Renal cortex interstitium (tissue), 15 donors: ENCODE measurements at places on chromosomes 2 and 18. TPM values are rescaled to one million over a fixed set of nuclear protein-coding genes. Genes with fewer than 3 reads are reported as not detected.

GRCh38 chr18:34871435-34871834 is 161.3 kb downstream of the DTNA start:
- no peak for DNase-seq

DNA sequence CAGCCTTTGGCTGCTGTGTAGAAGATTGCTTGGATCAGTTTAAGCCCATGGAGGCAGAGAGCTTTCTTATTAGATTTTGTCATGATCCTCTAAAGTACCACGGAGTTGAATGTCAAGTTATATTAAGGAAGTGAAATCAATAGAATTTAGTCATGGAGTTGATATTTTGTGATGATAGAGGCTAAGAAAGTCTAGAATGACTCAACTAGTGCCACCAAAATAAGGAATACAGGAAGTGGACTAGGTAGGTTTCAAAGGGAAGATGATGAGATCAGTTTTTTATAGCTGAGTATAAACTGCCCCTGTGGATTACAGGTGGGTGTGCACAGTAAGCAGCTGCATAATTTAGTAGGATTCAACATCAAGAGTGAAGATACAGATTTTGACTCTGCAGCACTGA is 25.2 kb downstream of the FBXO36 start:
- no peak for DNase-seq

GRCh38 chr2:2046497-2046896 is 284.6 kb downstream of the MYT1L start:
- DNase-seq, result no peak

- no peak for DNase-seq
Observed at GRCh38 chr2:36541891-36542595, 55.9 kb downstream of the FEZ2 start.

DNA sequence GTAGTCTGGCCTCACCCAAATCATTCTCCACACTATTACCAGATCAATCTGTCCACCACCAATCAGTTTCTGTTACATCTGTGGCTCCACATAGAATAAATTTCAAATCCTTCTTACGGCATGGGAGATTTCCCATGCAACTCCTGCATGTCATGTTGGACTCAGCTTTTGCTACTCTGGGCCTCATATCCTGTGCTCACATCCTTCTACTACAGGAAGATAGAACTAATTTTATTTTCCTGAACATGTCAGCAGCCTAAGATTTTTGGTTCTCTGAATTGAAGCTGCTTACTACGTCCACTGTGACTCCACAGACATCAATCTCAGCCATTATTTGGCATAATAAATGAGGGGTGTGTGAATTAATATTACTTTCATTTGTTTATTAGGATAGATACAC is 181.1 kb downstream of the CCDC85A start:
- no peak for DNase-seq

DNA sequence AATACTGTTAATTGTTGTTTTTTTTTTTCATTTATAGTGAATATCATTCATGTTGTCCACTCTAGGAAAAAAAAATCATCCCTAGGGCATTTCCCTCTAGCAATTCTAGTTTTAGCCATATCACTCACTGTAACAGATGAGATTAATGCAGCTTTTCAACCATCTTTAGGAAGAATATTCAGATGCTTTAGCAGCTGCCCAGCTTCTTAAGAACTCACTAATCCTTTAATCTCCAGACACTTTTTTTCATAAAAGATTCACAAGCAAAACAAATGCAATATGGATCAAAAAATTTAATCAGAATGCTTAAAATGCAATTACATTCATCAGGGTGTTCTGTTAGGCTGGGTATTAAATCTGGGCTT is 692.6 kb downstream of the ERBB4 start:
- no peak for DNase-seq

GRCh38 chr2:126038861-126039260 is 617.1 kb upstream of the GYPC start:
- no peak for DNase-seq

- no peak for DNase-seq
Observed at GRCh38 chr2:74188018-74188601, 9.4 kb upstream of the MOB1A start.

DNA sequence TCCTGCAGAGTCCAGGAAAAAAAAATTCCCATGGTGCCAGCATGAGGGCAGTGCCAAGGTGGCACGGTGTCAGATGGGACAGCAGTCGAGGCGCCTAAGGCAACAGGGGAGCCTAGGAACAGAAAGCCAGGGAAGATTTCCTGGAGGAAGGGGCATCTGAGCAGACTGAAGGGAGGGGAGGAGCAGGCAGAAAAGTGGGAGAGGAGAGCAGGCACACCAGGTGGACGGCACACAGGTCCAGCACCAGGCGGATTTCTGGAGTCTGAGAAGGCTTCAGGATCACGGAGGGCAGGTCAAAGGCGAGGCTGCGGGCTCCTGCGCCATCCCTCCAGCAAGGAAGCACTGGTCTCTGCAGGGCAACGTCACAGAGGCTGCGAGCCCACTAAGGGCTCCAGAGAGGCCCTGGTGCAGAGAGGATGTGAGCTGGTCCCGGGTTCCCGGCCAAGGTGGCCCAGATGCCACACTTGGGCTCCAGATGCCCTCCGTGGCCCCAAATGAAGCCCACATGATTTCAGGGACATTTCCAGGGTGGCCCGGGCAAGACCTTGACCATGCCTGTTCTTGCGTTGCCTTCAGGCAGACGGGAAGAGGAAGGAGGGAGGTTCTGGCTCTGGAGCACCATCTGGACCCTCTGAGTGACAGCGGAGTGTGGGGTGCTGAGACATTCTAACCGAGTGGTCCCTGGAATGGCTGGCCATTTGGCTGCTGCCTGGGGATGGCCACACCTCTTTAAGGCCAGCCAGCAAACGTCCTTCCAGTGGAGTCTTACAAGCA is 4.1 kb downstream of the HS6ST1 start:
- no peak for DNase-seq

DNA sequence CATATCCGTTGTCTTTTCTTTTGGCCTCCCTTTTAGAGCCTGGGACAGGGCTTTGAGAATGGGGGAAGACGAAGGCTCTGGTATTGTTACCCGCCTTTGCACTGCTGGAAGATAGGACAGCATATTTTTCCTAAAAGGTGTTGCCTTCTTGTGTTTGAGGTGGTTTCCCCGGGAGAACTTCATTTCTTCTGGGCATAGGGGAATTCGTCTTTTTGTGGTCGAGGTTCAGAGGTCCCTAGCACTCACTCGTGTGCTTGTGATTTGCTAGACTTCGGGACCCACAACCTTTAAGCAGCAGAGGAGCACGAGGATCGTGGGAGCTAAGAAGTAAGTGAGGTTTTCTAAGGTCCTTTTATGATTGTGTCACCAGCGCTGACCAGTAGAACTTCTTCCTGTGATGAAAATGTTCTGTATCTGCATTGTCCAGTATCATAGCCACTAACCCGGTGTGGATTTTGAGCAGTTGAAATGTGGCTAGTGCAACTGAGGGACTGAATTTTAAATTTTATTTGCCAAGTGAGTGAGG is 611 bp downstream of the ZNF512 start:
- DNase-seq, result no peak

DNA sequence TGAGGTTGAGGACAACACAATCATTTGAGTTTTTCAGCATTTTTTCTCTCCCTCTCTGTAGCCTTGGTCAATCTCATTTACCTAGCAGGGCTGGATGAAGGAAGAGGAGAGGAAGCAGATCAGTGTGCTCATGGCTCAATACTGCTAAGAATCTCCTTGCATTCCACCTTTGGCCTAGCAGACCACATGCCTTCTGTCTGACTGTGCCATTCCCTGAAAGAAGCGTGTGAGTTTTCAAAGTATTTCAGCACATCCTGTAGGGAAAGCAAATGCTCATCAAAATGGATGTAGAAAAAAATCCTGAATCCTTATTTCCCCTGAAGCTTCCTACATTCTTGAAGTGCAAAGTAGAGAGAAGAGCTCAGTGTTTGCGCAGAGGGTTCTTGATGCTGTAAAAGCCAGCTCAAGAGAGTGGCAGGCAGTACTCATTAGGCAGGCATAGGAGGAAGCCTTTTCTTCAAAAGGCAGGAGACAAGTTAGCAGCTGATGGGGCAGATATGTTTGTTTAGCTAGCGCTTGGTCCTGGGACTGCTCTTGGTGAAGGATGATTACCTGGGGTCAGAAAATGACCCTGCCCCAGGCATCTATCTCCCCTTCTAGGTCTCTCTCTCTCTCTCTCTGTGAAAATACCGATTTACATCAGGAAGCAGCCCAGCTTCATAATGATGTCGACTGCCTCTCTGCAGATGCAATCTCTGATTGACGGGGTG is 14.4 kb upstream of the PIK3C3 start:
- DNase-seq, result no peak

DNA sequence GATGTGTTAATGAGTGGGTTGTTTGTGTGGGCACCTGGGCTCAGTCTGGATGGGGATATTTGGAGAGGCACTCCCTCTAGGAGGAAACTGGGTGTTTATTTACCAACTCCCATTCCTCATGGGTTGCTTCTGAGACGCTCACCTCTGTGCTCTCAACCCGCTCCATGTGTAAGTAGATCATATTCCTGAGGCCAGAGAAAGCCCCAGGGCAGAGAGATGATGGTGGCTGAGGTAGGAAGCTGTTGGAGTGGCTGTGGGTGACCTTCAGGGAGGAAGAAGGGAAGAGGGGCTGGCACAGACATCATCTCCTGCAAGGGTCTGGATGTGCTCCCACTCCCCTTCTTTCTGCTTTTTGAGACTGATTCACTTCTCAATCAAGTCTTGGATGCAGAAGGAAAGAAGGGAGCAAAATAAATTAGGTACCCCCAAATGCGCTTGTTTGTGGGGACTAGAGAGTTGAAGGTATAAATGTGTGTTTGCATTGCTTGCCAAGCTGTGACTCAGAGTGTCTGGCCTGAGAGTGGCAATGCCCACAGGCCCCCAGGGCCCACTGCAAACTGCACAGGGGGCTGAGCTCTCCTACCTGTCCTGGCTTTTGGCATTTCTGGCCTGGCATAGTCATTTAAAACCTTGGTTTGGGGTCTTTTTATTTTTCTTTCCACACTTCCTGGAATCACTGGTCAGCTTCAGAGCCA is 57.2 kb upstream of the TNP1 start:
- no peak for DNase-seq

DNA sequence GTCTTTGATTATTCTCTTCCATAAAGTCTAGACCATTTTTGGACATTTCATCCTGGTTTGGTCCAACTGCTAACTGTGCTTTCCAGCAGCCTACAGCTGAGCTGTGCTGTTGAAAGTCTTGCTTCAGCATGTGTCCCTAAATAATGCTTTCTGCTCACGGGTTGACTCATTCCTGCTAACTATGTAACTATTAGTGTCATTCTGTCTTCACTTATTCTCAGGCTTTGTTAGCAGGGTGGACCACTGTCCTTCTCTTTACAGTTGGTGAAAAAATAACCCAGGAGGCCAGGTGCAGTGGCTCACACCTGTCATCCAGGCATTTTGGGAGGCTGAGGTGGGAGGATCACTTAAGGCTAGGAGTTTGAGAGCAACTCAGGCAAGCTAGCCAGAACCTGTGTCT is 8.9 kb downstream of the ADAM23 start:
- no peak for DNase-seq

- no peak for DNase-seq
Observed at GRCh38 chr18:45164551-45164950, 450.7 kb upstream of the SLC14A2 start.

DNA sequence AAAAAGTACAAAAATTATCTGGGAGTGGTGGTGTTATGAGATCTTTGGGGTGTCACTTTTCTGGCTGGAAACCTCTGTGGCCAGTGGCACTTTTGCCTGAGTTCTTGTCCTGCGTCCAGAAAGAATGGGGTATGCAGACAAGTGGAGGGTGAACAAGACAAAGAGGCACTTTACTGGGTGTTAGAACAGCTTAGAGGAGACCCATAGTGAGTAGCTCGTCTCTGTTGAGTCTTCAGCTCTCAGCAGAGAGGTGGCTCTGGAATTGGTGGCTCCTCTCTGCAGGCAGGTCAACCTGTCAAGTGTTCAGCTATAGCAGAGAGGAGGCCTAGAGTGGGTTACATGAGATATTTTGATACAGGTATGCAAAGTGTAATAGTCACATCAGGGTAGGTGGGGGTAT is 26.1 kb downstream of the CRYGD start:
- no peak for DNase-seq

GRCh38 chr2:84417453-84418145 is 41.5 kb downstream of the SUCLG1 start:
- DNase-seq, result no peak

- DNase-seq, result no peak
Observed at GRCh38 chr2:86031151-86031550, 74.5 kb downstream of the POLR1A start.

GRCh38 chr2:97657986-97658690 is 5.7 kb downstream of the ACTR1B start:
- no peak for DNase-seq

DNA sequence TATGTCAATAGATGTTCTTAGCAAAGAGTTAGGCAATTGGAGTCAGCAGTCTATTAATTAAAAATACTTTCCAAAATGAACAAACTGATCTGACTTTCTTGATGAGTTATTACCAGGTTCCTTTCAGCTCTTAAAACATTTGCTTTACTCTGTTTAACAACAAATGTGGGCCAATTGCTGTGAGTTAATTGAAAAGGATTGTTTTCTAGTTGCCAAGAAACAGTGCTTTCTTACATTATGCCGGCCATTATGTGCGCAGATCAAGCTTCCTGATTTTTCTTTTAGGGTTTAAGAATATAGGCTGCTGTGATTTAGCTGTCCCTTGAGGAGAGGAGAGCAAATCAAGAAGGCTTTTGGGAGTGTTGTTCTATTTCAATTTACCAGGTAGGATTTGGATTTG is 50.5 kb upstream of the ITPRID2 start:
- DNase-seq, result no peak

GRCh38 chr2:84801811-84802210 is 79.1 kb downstream of the TRABD2A start:
- no peak for DNase-seq

- DNase-seq, result no peak
Observed at GRCh38 chr2:152730591-152731333, 12.3 kb downstream of the ARL6IP6 start.

DNA sequence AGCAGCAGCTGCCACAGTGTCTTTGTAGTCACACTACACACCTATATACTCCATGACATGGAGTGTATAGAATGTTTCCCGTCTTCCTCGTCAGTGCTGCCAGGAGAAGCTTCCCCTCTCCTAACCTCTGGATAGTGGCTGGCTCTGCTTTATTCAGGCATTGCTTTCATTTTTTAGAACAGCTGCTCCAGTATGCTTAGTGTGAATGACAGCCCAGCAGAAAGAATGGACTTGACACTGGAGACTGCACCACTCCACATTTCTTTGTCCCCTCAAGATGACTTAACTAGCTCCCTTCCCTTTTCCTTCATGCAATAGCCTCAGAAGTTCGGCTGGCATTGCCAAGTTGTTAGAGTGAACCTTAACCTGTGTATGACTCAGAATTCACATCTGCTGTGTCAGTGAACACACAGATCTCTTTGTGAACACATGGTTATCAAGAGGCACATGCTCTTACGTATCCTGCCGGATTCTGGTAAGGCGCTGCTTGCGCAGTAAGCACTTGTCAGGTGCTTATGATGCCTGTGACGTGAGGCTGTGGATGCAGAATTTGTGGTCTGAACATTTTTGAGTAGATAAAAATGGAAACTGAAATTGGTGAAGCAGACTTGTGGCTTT is 73.9 kb downstream of the NEDD4L start:
- no peak for DNase-seq

The PLA2R1 gene
- 117 TPM for polyA plus RNA-seq

The UGT1A5 gene
- polyA plus RNA-seq, result not detected

The SRD5A2 gene
- polyA plus RNA-seq, result 0.08 TPM

The CACNB4 gene
- 12.2 TPM for polyA plus RNA-seq

The CRYGC gene
- not detected for polyA plus RNA-seq

The GNAL gene
- 4.1 TPM for polyA plus RNA-seq

The SKA1 gene
- 8.9 TPM for polyA plus RNA-seq

The OTOS gene
- polyA plus RNA-seq, result 0.36 TPM

The WDR35 gene
- polyA plus RNA-seq, result 26.7 TPM

The ANKRD29 gene
- 1.3 TPM for polyA plus RNA-seq

The FEV gene
- 0.14 TPM for polyA plus RNA-seq

The IL1A gene
- polyA plus RNA-seq, result 0.06 TPM

The UNC80 gene
- polyA plus RNA-seq, result 2.1 TPM
